ENCODE measurements at places on chromosomes 6 and 20.

DNA sequence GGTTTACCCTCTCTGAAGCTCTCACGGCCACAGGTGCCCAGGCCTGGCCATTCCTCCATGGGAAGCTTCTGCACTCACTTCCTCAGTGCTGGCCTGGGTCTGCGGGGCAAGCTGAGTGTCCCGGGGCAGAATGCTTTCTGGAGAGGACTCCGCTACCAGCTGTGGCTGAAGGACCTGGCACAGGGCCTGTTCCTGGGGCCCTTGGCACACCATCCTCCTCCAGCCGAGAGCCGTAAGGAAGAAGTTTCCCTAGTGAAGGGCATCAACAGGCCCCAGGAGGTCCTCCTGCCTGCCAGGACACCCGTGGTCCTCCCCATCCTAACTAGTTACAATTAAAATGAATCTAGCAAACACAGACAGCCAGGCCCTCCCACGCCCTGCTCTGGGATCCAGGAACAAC, 14.0 kb upstream of the KCNK15 start:
- DNase-seq = no peak

DNA sequence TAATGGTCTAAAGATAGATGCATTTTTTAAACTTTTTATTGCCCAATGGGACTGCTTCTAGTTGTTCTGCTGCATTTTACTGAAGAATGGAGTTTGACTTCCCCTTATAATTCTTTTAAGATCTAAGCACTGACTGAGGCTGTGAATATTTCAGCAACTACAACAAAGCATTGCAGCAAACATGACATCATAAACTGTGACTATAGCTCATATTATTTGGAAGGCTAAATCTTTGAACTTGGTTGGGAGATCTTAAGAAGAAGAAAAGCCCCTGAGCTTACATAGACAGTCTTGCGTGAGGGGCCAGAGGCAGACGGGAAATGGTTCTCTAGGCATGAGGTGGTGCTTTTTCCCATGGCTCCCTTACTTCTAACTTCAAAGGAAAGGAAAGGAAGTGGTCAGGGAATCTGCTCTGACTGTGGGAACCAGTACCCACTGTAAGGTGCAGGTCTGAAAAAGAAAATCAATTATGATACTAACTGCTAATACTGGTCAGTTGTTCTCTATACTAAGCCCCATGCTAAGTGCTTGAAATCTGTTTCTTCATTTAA, 14.8 kb downstream of the HEY2 start:
- DNase-seq = no peak

- no peak for DNase-seq
Measured at GRCh38 chr20:23029324-23029723, 5.8 kb upstream of the SSTR4 start.

GRCh38 chr6:11201015-11201414, 31.5 kb downstream of the NEDD9 start:
- no peak for DNase-seq

GRCh38 chr20:62655282-62656196, 13.2 kb downstream of the SLCO4A1 start:
- no peak for DNase-seq

DNA sequence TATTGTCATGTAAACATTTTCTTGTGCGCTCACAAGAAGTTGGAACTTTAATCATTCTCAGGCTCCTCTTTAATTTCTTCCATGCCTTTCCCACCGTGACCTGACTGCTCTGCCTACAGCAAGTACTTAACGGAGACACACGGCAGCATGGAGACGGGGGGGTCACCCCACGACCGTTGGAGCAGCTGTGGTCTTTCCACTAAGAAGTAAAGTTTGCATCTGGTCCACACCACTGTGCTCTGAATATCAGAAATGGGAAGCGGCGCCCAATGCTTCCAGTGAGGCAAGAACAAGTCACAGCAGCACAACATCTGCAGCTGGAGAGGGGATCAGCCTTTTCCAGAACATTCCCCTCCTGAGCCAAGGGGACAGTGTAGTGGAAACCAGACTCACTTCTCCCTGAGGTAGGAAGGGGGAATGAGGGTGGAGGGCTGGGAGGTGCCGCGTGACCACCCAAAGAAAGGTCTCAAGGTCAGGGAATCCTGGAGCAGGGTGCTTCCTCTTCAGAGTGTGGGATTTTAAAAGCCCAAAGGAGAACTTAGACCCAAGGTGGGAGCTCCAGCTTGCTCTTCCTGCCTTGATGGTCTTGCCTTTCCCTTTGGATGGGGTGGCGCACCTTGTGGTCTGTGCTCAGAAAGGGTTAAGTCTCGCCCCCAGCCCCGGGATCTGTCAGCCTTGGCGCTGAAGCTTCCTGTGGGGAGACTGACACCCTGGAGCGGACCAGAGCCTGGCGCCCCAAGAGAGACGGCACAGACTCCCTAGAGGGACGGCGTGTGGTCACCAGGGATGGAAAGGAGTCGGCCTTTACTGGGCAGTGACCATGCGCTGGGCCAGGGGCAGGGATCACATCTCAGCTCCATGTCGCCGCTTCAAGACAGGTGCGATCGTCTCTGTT, 25.6 kb upstream of the SMOC2 start:
- DNase-seq = no peak

DNA sequence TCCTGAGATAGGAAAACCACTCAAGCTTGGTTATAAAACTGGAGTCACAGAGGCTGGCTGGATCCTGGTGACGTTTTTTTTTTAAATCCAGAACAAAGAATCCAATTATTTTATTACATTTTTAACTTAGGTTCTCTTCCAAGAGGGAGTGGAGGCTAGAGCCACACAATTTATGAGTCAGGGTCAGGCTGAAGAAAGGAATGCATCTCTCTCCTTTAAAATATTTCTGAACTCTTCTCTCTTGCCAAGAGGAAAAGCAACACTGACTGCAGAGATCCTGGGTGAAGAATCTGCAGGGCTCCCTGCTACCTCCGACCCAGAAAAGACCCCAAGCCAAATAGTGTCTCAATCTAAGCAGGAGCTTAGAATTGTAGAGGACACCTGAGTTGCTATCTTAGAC, 88.5 kb upstream of the SSTR4 start:
- no peak for DNase-seq

DNA sequence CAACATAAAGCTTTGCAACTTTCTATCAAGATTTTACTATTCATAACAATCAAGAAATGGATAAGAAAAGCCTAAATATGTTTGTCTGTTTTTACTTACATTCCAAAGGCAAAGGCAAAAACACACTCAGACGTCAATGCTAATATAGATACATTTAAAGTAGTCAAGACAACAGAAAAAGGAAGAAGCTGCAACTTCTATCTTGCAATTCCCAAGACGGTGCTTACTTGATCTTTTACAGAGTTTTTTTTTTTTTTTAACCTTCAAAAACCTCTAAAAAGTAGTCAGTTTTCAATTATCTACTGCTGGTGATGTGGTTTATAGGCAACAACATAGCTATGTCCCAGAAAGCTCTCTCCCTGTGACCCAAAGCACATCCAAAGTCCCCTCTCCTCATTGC, 58.1 kb downstream of the EPB41L2 start:
- no peak for DNase-seq

- no peak for DNase-seq
Measured at GRCh38 chr6:165383323-165383722, 73.9 kb upstream of the C6orf118 start.

GRCh38 chr20:2279253-2279779, 16.5 kb upstream of the TGM3 start:
- DNase-seq = no peak

DNA sequence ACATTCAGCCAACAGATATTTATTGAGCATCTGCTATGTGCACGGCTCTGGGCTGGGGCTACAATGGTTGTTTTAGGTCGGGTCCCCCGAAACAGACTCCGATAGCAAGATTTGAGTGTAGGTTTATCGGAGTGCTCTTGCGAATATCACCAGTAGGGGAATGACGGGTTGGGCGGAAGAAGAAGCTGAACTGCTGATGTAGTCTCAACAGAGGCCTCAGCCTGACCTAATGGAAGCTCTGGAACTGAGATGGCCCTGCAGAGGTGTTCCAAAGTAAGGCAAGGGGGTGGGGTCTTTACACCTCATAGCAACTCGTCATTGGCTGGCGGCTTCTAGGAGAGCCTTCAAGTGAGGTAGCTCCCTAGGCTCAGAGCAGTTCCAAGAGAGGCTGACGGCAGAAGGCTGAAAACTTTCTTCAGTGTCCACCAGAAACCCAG, 1.1 kb downstream of the L3MBTL1 start:
- DNase-seq = no peak

DNA sequence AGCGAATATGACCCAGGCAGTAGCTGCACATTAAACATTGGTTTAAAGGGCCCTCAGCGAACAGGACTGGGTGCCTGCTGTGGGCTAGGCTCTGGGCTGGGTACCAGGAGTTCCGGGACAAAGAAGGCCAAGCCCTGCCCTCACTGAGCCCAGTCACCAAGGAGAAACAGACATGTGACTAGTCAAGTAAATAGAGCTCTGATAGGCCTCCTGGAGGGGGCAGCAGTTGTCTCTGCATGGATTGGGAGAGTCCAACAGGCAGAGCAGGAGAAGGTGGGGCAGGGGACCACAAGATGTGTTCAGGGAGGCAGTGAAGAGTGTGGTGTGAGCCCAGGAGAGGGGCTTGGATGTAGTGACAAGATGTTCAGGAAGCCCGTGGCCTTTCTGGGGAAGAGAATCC, 3.1 kb downstream of the HM13 start:
- DNase-seq = peak; percentile 62

DNA sequence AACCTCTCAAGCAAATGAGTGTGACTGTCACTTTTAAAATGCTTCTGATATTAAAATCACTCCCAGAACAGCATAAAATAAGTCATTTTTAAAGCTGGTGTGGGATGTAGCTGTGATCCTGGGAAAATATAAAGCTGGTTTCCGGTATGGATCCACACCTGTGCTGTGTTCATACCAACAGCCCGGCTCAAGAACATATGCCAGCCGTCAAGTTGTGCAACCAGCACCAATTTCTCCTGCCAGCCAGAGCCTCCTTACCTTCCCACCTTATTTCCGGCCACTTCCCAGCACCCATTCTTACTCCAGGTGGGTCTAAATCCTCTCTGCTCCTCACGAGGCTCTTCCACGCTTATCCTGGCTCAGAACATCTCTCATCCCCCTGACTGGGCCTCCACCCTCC, 50.9 kb upstream of the RPS6KA2 start:
- DNase-seq = no peak

GRCh38 chr6:32613475-32613874, 23.7 kb upstream of the HLA-DQA1 start:
- DNase-seq = no peak

DNA sequence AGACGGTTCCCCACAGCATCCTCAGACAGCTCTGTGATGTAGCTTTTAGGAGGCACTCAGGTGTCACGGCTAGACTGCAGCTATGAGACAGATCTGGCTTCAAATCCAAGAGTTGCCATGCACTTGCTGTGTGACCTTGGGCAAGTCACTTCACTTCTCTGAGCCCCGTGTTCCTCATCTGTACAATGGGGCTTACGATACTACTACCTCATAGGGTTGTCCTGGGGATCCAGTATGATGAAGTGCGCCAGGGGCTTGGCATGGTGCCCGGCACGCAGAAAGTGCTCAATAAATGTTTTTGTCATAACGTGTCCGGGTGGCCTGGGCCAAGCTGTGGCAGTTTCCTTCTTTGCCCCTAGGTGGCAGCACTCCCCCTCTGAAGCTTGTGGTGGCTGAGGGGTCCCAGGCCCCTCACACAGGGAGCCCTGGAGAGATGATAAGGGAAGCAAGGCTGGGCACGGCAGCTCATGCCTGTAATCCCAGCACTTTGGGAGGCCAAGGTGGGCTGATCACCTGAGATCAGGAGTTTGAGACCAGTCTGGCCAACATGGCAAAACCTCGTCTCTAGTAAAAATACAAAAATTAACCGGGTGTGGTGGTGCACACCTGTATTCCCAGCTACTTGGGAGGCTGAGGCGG, 19.1 kb upstream of the CHMP4B start:
- no peak for DNase-seq

- no peak for DNase-seq
Measured at GRCh38 chr6:72972579-72972978, 252.7 kb downstream of the KHDC1L start.

DNA sequence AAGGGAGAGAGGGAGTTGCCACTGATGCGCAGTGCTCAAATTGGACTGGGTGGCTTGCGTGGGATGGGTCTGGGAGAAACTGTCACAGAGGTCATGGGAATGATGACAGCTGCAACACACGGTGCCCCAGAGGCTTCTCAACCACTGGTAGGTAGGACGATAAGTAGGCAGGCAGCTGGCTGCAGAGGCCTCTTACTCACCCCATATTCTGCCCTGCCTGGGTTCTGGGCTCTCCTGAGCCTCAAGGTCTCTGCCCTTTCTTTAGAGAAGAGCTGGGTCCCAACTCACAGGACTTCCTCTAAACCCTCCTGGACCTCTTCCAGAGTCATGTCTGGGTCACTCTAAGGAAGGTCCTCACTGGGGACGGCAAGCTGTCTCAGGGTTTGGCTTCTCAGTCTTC, 37.2 kb upstream of the RNF24 start:
- DNase-seq = no peak

DNA sequence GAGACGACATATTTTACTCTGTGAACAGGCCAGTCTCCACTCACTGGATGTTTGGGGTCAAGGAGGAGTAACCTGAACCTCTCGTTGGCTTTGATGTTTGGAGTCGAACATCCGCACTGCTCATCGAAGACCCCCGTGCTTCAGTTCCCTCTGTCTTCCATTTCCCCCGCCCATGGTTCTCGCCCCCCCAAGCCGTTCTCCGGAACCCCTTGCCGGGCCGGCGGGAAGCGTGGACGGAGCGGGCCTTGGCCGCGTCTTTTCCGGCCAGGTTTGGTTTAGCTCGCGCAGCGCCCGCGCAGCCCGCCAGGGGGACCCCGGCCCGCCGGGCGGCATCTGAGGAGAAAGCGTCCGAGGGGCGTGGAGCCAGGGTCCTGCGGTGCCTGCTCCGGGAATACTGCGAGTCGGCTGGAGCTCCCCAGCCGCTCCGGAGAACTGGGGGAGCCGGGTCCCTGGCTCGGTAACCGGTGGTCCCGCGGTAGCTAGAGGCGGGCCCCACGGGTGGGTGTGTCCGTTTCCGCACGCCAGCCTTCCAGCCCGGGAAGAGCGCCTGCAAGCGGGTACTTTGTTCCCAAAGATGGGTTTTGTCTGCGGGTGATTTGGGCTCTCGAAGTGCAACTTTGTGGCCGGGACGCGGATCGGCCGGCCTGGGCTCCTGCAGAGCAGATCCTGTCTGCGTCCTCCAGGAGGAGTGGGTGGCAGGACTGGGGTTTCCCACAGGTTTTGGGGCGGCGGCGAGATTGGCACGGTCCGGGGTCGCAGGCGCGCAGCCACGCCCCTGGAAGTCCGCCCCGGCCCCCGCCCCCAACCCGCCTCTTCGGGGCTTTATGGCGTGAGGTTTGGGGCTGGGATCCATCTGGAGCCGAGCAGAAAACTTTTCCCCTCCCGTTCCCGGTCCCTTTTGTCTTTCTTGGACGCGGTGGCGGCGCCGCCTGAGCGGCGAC, at the start of gene TMEM200A:
TSS of gene TMEM200A (plus strand) at position 852 of the 941 bp plus-strand sequence. CDS start 74,406 bp downstream, outside the sequence.
- no peak for DNase-seq
